ENCODE measurements at places on chromosomes 13 and 19. TPM values are rescaled to one million over a fixed set of nuclear protein-coding genes. Genes with fewer than 3 reads are reported as not detected.
A peak's percentile ranks its signal among the peaks of the same experiment; 100 is the strongest.

DNA sequence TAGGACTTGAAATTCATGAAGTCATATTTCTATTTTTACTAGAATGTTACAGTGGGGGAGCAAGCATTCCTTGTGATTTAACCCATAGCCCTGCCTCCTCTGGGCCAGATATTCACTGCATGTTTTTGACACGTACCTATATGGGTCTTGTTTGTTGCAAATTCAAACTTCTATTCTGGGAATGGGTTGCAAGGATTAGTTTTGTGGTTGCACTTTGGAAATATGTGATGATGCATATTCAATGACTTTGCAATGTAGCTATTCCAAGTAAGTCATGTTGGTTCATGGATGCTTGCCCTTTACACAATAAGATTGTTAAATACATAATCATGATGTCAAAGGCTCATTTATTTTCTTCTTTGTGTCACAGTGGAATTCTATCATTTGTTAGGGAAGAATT, 440.8 kb downstream of the TDRD3 start:
- ATAC-seq, result no peak

GRCh38 chr13:54980651-54981050, 1952.0 kb downstream of the OLFM4 start:
- no peak for ATAC-seq

GRCh38 chr13:70407486-70407885, 299.2 kb upstream of the KLHL1 start:
- ATAC-seq, result no peak

DNA sequence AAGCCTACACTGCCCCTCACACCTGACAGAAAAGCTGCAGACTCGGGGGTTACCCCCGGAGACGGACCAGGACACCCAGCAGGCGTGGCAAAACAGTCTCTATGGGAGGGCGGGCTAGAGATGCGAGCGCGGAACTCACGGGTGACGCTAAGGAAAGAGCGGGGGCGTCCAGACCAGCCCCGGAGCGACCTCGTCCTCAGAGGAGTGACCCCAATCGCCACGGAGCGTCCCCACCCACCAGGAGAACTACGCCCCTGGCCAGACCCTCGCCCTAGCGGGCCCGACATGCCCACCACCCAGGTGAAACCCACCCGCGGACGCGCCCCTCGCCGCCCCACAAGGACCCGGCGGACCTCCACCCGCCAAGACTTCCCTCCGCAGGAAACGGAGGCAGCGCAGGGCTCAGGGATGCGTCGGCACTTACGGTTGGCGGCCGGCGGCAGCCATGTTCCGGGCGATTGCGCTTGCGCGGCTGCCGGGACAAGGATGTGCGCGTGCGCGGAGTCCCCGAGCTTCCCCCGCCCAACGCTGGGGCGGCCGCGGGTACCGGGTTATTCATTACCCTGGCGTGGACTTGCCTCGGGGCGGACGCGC, at the start of gene ZNF329:
ZNF329 (minus strand) TSS at position 462 of the 594 bp plus-strand sequence. CDS start 21,286 bp downstream, outside the sequence.
- ATAC-seq, result peak; percentile 81

DNA sequence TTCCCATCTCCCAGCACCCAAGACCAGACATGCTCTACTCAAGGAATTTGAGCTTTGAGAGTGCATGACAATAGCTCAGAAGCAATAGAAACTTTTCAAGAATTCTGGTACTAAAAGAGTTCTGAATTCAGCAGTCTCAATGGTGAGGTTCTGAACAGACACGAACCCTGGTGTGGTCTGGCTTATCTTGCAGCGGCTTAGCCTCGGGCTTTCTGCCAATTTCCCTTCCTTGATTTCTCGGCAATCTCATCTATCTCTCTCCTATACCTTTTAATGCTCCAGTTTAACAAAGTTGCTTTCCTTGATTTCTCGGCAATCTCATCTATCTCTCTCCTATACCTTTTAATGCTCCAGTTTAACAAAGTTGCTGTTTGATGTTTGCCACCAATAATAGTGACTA, 174.6 kb downstream of the SPRY2 start:
- no peak for ATAC-seq

- peak; percentile 82 for ATAC-seq
Measured at GRCh38 chr13:52195401-52195837, 36.0 kb upstream of the NEK3 start.

DNA sequence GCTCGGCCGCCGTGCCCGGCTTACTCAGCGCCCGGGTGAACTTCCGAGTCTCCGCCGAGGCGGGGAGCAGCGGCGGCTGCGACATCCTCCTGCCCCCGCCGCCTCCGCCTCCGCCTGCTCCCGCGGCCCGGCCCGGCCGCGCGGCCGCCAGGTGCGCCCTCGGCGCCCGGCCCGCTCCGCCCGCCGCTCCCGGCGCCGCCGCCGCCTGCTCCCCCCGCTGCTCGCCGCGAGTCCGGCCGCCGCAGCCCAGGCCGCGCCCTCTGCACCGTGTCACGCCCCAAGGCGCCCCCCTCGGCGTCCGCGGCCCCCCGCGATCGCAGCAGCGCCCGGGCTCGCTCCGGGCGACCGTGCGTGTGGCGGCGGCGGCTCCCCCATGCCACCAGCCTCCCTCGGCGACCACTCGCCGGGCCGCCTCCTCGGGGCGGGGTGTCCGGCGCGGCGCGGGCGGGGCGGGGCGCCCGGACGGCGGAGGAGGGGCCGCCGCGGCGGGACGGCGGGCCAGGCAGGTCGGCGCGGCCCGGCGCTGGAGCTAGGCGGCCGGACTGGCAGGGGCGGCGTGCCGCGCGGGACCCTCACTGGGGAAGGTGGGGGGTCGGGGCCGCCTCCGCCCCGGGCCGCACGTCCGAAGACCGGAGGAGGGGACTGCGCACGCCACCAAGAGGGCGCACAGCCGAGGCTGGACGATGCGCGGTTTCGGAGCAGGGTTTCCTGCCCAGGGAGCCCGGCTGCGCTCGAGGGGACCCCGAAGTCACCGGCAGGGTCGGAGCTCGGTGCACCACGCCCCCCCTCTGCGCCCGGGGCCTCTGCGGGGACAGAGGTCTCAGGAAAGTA, 108.6 kb upstream of the DOCK9 start:
- ATAC-seq, result peak; percentile 61

- peak; percentile 28 for ATAC-seq
Measured at GRCh38 chr19:51571599-51571998, 516 bp downstream of the ZNF175 start.

DNA sequence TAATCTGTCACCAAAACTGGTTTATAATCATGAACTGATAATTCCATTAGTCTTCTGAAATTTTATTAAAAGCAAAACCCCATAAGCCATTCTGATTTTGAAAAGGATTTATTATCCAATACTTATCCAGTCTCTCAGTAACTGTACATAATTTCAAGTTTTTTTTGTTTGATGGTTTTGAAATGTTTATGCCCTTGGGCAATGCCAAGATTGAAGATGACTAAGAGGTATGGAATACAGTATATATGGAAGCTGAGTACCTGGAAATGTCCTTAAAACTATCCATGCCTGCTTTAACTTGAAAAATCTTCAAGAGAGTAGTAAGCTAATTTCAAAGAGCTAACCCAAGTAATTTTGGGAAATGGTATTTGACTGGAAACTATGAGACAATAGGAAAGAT, 1.8 kb upstream of the NEK5 start:
- no peak for ATAC-seq

DNA sequence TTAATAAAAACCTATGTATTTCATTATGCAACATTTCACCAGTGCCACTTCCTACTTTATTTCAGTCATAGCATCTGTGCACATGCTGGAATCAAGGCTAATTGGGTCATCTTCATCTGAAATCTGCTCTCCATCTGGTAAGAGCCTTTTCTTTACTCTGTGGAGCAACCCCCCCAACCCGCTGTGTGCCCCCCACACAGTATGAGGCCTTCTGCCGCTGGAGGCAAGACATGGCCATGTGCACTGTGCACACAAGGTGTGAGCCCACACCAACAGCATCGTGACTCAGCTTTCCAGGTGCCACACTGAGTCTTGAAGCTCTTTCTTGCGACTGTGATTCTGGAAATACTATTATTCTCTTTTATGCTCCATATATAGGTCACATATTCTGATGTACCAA, 471.0 kb downstream of the TBC1D4 start:
- ATAC-seq, result no peak

- no peak for ATAC-seq
Measured at GRCh38 chr13:80012251-80012650, 328.7 kb downstream of the SPRY2 start.

DNA sequence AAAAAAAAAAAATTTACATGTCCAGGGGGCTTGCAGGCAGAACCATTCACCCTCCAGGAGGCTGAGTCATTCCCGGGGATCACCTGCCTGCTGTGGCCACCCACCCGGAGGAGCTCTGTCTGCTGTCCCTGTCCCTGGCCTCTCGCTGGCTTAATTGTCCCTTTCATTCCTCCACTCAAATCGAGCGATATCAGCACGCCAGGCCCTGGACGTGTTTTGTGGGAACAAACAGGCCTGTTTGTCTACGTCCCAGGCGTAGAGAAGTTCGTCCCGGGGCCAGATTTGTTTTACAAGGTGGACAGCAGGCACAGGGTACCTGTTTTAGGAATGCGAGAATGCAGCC, 21.2 kb downstream of the SULT2B1 start:
- no peak for ATAC-seq

DNA sequence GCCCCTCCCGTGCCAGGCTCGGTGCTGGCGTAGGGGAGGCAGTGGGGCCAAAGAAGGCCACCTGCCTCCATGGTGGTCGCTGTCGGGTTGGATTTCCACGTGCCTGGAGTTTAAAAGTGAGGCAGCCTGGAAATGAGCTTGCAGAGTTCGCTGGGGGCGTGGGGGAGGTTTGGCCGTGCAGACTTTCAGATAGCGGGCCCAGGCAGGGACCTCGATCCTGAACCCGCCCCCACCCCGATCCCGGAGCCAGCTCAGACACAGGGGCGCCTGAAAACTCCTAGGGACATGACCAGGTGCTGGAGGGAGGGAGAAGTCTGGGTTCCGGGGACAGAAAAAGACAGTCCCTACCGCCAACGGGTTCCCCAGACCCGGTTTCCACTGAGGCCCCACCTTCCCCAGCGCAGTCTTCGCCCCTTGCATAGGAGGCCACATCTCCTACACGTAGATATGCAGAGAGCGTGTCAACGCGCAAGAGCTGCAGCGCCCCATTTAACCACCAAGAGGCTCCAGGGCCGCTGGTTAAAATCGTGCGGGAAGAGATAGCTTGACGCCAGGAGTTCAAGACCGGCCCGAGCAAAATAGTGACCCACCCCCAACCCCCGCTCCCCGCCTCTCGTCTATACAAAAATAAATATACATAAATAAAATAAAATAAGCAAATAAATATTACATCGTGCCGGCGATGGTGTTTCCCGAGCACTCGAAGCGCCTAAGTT, 8.5 kb downstream of the CCDC8 start:
- ATAC-seq, result no peak

- ATAC-seq, result no peak
Measured at GRCh38 chr19:16739546-16739945, 19.9 kb downstream of the NWD1 start.

DNA sequence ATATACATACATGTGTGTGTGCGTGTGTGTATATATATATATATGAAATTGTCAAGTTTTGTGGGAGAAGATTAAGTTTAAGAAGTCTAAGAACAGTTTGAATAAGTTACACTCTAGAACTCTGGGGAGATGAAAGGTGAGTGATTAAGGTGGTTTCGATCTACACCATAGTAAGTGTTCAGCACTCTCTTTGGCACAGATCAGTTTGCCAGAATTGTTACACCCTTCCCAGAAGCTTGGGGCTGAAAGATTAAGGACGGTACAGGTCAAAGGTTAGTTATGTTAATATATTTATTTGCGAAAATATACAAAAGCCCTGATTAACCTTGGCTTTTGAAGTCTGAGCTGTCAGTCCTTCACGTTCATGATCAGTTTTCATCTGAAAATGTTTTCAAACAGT, 309.1 kb downstream of the KLF5 start:
- ATAC-seq, result peak; percentile 24

DNA sequence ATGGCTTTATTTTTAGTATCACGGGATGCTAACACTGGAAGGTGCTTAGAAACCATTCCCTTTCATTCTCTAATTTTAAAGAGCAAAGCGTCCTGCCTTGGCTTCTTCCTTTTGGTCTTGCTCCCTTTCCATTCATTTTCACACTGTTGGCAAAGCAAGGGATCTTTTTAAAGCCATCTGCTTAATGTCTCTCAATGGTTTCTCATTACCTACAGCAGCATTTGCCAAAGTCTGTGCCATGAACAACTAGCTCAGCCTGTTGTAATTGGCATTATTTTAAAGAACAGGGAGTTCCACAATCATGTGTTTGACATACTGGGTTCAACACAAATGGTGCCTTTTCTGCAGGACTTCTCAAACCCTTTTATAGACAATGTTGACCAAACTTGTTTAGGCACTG, 444.3 kb downstream of the GPC6 start:
- ATAC-seq, result no peak

DNA sequence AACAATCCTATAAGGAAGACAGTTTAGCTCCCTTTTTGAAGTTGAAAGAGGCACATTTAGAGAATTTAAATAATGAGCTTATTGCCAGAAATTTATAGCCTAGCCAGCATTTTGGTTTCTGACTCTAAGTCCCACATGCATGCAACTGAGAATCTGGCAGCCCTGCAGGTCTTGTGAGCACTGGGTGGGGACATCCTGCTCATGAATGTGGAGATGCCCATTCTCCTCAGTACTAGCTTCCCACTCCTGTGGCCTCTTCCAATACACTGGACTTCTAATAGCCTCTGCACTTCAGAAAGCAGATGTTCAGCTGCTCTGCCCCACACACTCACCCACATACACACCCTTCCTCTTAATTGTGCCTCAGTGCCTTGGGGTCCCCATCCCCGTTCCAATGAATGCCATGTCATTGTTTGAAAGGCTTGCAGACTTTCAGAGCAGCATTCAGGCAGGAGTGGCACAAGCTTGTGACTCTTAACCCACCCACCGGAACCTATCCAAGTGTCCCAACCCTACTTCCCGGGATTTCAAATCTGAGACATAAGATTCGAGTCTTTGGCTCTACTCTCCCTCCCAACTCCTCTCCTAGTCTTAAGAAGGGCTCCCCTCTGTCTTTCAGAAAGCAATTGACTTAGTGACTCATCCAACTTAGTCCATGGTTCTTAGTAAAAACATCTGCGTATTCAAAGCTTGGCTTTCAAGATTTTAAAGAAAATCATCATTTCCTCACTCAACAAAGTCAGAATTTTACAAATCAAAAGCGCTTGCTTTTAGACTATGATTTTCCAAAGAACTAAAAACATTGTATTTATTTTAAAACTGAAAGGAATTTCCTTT, 80.0 kb upstream of the FREM2 start:
- ATAC-seq, result no peak

DNA sequence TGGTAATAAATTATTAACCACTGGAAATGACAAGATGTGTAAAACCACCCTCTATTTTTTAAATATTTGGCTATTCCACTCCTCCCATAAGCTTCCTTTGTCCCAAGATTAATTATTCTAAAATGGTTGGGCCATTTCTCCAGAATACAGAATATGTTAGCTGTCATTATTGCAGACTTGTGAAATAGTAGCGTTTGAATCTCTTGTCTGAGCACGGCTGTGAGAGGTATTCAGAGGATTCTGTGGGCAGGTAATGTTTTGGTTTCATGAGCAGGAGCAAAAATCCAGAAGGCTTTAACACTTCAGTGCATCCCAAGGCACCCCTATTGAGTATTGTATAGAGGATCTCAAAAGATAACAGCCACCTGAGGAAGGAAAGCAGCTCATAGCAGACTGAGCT, 256.0 kb downstream of the UQCRFS1 start:
- ATAC-seq, result no peak

- ATAC-seq, result no peak
Measured at GRCh38 chr19:2782329-2782935, 641 bp downstream of the SGTA start.

Gene PDE4A
- total RNA-seq, result 0.92 TPM

Gene CGB8
- total RNA-seq, result not detected

Gene ZNF560
- total RNA-seq, result not detected

Gene ITPKC
- total RNA-seq, result 59.5 TPM

Gene SELENOV
- not detected for total RNA-seq

Gene HSD17B14
- total RNA-seq, result 0.40 TPM

Gene NDFIP2
- total RNA-seq, result 110 TPM

Gene LRRC25
- 0.48 TPM for total RNA-seq

Gene SIGLEC7
- 0.44 TPM for total RNA-seq

Gene TOMM40
- total RNA-seq, result 71.4 TPM
